ENCODE measurements at places on chromosomes 1 and 21. TPM values are rescaled to one million over a fixed set of nuclear protein-coding genes. Genes with fewer than 3 reads are reported as not detected.

- H3K4me3 ChIP-seq, result no peak overlapping the region
- H3K27ac ChIP-seq, result peak overlapping the region; percentile 38
- H3K36me3 ChIP-seq, result peaks cover 4% of the 10 kb centered on the region
Observed at GRCh38 chr1:99657213-99658030, 11.5 kb downstream of the PALMD start.

DNA sequence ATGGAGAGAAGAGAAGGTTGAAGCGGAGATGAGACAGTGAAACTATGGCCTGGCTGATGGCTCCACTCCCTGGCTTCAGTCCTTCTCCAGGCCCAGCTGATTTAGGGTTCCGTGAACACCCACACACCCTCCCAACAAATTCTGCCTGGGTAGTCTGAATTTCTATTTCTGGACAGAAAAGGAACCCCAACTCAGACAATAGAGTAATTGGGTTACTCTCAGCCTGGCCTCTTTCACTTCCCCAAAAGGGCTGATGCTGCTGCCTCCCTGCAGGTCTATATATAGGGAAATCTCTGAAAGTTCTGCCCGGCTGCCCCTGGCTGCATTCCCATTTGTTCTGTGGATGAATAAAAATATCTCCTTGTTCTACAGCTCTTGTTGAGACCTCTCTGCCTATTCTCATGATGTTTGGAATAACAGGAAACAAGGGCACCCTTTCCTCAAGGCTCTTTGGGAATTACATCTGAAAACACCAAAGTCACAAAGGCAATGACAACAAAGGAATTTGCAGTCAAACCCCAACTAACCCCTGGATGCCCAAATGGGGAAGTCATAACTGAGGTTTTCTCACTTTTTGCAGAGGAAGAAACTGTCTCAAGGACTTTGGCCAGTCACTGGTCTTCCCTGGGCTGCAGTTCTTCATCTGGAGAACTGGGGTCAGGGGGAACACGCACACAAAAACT is 11.4 kb upstream of the ZSCAN20 start:
- H3K36me3 ChIP-seq, result no peaks in the 10 kb centered on the region
- peak overlapping the region; percentile 89 for H3K27ac ChIP-seq
- H3K4me1 ChIP-seq, result peaks cover 61% of the 10 kb centered on the region
- DNase-seq, result peak; percentile 44

DNA sequence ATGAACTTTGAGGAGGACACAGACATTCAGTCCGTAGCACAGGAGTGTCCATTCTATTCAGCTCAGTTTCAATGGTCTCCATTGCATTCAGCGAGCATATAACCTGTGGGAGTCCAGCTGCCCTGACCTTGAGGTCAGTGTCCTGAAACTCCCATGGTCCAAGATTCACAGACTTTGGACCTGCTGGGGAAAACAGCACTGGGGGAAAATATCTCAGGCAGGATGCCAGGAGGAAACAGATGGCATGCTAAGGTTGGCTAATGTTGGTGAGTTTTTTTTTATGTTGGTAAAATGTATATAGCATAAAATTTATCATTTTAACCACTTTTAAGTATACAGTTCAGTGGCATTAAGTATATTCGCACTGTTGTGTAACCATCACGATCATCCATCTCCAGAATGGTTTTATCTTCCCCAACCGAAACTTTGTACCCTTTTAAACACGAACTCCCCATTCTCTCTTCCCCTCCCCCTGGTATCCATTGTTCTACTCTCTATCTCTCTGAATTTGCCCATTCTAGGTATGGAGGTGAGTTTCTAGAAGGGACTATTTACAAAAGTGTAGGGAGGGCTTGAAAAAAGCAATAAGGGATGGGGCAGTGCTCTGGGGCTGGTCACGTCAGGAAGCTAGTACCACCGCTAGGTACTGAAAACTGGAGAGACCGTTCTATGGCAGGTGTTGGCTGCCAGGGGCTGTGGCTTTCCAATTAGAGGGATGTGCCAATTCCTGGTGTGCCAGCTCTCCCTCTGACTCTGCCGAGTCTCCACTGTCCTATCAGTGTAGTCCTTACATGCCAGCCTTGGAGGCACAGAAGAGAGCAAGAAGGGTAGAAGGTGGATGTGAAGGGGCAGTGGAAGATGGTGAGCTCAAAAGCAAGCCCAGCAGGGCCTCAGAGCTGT is 85.3 kb downstream of the FOXD2 start:
- H3K4me3 ChIP-seq, result no peak overlapping the region
- no peaks in the 10 kb centered on the region for H3K27me3 ChIP-seq
- DNase-seq, result no peak
- H3K36me3 ChIP-seq, result no peaks in the 10 kb centered on the region

- H3K4me1 ChIP-seq, result peaks cover 12% of the 10 kb centered on the region
- H3K27me3 ChIP-seq, result no peaks in the 10 kb centered on the region
- no peaks in the 10 kb centered on the region for H3K36me3 ChIP-seq
- no peak overlapping the region for H3K4me3 ChIP-seq
- no peak for DNase-seq
Observed at GRCh38 chr1:174550296-174550695, 102.5 kb downstream of the GPR52 start.

- no peak for DNase-seq
- H3K4me3 ChIP-seq, result no peak overlapping the region
- no peaks in the 10 kb centered on the region for H3K36me3 ChIP-seq
- H3K4me1 ChIP-seq, result no peaks in the 10 kb centered on the region
- no peak overlapping the region for H3K27ac ChIP-seq
Observed at GRCh38 chr1:104629589-104629988, 879.9 kb downstream of the AMY1C start.

DNA sequence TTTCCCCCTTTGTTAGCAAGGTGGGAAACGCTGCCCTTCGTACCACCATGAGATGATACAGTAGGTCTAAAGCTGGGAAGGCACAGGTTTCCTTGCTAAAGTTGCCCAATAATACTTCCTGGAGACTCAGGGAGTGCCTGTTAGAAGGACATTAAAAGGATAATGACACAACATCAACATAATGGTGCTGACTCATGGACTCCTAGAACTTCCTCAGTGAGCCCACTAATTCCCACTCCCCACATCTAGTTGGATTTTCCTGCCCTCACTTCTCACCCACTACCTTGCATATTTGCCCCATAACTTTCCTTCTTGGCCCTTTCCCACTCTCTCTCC is 17.5 kb downstream of the CFAP45 start:
- H3K27ac ChIP-seq, result peak overlapping the region; percentile 56
- H3K4me1 ChIP-seq, result no peaks in the 10 kb centered on the region
- no peaks in the 10 kb centered on the region for H3K27me3 ChIP-seq
- H3K36me3 ChIP-seq, result no peaks in the 10 kb centered on the region

- no peak for DNase-seq
- H3K27me3 ChIP-seq, result no peaks in the 10 kb centered on the region
- H3K4me3 ChIP-seq, result no peak overlapping the region
- H3K27ac ChIP-seq, result no peak overlapping the region
Observed at GRCh38 chr1:52567943-52568342, 15.1 kb upstream of the TUT4 start.

DNA sequence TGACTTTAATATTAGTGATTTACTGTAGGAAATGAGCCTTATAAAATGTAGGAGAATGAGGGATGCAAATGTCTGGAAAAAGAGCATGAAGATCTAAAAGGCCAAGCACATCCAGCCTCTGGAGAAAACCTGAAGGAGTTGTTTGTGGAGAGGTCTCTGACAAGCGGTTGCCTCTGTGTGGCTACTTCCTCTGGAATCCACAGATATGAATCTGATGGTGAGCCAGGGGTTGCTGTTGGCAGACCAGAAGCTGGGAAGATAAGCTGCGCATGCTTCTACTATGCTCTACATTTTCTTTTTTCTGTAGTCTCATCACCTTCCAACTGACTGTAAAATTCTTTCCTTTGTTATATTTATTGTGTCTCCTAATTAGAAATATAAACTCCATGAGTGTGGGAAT is 248.6 kb downstream of the OLFM3 start:
- DNase-seq, result no peak
- H3K27me3 ChIP-seq, result no peaks in the 10 kb centered on the region
- no peaks in the 10 kb centered on the region for H3K36me3 ChIP-seq
- H3K4me3 ChIP-seq, result no peak overlapping the region
- H3K4me1 ChIP-seq, result no peaks in the 10 kb centered on the region

- no peaks in the 10 kb centered on the region for H3K4me1 ChIP-seq
- no peak overlapping the region for H3K4me3 ChIP-seq
- no peak for DNase-seq
- H3K27me3 ChIP-seq, result no peaks in the 10 kb centered on the region
Observed at GRCh38 chr1:240362826-240363225, 249.1 kb downstream of the GREM2 start.

- H3K27me3 ChIP-seq, result no peaks in the 10 kb centered on the region
- no peak overlapping the region for H3K4me3 ChIP-seq
- H3K27ac ChIP-seq, result no peak overlapping the region
- peaks cover 100% of the 10 kb centered on the region for H3K36me3 ChIP-seq
Observed at GRCh38 chr1:114725230-114725629, 8.7 kb upstream of the NRAS start.

- H3K27ac ChIP-seq, result no peak overlapping the region
- H3K4me1 ChIP-seq, result no peaks in the 10 kb centered on the region
- H3K27me3 ChIP-seq, result no peaks in the 10 kb centered on the region
- no peaks in the 10 kb centered on the region for H3K36me3 ChIP-seq
Observed at GRCh38 chr1:61746813-61747212, 4.5 kb downstream of the PATJ start.

GRCh38 chr1:10724511-10724910 is 71.9 kb downstream of the CASZ1 start:
- no peak for DNase-seq
- no peak overlapping the region for H3K4me3 ChIP-seq
- H3K36me3 ChIP-seq, result no peaks in the 10 kb centered on the region
- no peaks in the 10 kb centered on the region for H3K27me3 ChIP-seq

DNA sequence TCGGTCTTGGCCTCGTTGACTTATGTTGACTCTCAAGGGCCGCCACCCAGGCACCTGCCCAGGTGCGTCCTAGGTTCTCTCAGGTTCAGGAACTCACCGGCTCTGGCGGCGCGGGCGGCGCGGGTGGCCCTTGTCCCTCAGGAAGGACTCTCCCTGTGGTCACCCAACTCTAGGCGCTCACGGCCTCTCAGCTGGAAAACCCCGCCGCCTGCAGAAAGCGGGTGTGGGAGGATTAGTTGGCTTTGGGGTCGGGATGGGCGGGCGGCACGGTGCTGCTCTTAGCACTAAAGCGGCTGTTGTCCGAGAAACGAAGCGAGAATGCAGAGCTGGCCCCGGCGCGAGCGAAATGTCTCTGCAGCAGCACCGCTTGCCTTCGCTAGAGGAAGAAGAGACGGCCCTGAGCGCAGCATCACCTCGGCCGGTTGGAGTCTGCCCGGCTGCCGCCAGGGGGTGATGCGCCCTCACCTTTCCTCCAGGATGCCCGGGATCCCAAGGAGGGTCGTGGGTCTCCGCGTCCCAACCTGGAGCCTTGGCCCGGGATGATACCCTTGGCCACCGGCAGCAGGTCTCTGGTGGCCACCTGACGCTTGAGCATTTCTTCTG is 8.1 kb upstream of the TADA1 start:
- no peaks in the 10 kb centered on the region for H3K36me3 ChIP-seq
- no peak overlapping the region for H3K4me3 ChIP-seq
- H3K4me1 ChIP-seq, result no peaks in the 10 kb centered on the region

- DNase-seq, result no peak
- H3K36me3 ChIP-seq, result peaks cover 15% of the 10 kb centered on the region
- H3K27me3 ChIP-seq, result no peaks in the 10 kb centered on the region
- H3K27ac ChIP-seq, result no peak overlapping the region
- no peaks in the 10 kb centered on the region for H3K4me1 ChIP-seq
- no peak overlapping the region for H3K4me3 ChIP-seq
Observed at GRCh38 chr1:41161846-41162245, 80.3 kb downstream of the SCMH1 start.

DNA sequence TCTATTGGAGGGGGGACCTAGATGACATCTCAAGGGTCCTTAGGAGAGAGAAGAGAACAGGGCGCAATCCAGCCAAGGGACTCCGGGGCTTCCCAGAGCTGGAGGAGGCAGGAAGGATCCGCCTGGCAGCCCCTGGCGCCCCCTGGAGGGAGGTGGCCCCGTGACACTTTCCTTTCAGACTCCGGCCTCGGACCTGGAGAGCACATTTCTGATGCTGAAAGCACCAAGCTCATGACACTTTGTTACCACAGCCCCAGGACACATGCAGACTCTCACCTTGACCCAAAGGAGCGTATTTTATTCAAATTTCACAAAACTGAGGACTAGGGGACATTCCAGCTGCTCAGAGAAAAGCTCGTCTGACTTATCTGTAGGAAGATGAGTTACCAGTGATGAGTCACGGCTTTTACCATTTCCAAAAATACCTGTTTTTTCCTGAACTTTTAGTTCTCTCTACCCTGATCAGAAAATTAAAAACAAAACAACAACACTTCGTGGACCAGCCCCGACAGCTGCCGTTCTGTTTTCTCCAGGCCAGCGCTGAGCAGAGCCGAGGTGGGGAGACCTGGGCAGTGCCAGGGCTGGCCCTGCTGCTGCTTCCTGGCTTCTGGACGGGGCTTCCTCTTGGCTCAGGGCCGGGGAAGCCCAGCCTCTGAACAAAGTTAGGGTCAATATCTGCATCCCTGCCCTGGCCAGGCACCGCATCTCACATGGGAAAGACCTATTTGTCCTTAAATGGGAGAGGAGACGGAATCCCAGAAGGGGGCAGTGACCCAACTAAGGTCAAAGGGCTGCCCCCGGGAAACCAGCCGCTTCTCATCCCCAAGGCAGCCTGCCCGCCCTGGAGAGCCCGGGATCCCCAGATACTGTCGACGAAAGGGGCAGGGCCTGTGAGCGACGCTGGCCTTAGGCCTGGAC is 21.6 kb upstream of the POFUT2 start:
- peak; percentile 81 for DNase-seq
- peak overlapping the region; percentile 77 for H3K27ac ChIP-seq
- no peaks in the 10 kb centered on the region for H3K27me3 ChIP-seq
- no peak overlapping the region for H3K4me3 ChIP-seq
- no peaks in the 10 kb centered on the region for H3K36me3 ChIP-seq

GRCh38 chr21:14863745-14864210 is 201.0 kb downstream of the NRIP1 start:
- no peak overlapping the region for H3K27ac ChIP-seq
- H3K27me3 ChIP-seq, result no peaks in the 10 kb centered on the region
- no peak overlapping the region for H3K4me3 ChIP-seq
- peaks cover 3% of the 10 kb centered on the region for H3K4me1 ChIP-seq

GRCh38 chr1:79859212-79859948 is 852.9 kb upstream of the ADGRL4 start:
- H3K27me3 ChIP-seq, result no peaks in the 10 kb centered on the region
- H3K4me3 ChIP-seq, result no peak overlapping the region
- no peak overlapping the region for H3K27ac ChIP-seq
- no peaks in the 10 kb centered on the region for H3K36me3 ChIP-seq

- peaks cover 6% of the 10 kb centered on the region for H3K36me3 ChIP-seq
- peak; percentile 92 for DNase-seq
- H3K4me3 ChIP-seq, result peak overlapping the region; percentile 58
- H3K4me1 ChIP-seq, result peaks cover 7% of the 10 kb centered on the region
- no peaks in the 10 kb centered on the region for H3K27me3 ChIP-seq
Observed at GRCh38 chr21:32411350-32412161, 950 bp upstream of the EVA1C start.

- no peak overlapping the region for H3K4me3 ChIP-seq
- no peak for DNase-seq
- no peaks in the 10 kb centered on the region for H3K27me3 ChIP-seq
- H3K27ac ChIP-seq, result no peak overlapping the region
- H3K4me1 ChIP-seq, result no peaks in the 10 kb centered on the region
Observed at GRCh38 chr1:48175116-48175515, 47.4 kb upstream of the SLC5A9 start.

Gene LCE1E
- total RNA-seq, result not detected

Gene CLEC20A
- total RNA-seq, result not detected

Gene MRPL24
- 70.3 TPM for total RNA-seq

Gene LAX1
- 0.21 TPM for total RNA-seq

Gene AMIGO1
- total RNA-seq, result 12.6 TPM

Gene SPRR1A
- not detected for total RNA-seq

Gene NASP
- 29.8 TPM for total RNA-seq

Data from heart right ventricle (tissue), 16 donors.